ENCODE measurements at places on chromosomes 2 and 18.

GRCh38 chr18:22547807-22548561, 130.3 kb upstream of the CTAGE1 start:
- DNase-seq = no peak

- no peak for DNase-seq
Measured at GRCh38 chr2:200158647-200159356, 147.7 kb upstream of the SPATS2L start.

- DNase-seq = no peak
Measured at GRCh38 chr2:69483024-69483423, 45.8 kb upstream of the NFU1 start.

- no peak for DNase-seq
Measured at GRCh38 chr2:187434342-187434785, 13.7 kb downstream of the CALCRL start.

DNA sequence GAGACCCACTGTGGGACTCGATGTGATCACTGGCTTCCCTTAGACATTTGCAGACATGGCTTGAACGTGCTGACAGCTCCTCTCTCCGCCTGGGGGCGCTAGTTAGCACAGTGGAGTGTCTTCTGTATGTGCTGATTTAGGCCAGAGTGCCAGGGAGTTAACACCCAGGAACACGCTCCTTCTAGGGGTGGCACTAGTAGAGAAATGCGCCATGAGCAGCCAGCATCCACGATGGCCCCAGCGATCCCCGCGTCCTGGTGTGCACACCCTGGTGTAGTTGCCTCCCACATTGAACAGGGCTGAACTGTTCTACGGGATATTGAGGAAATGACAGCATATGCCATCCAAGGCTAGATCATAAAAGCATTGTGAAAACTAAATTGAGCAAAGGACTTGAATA, 11.4 kb upstream of the NMUR1 start:
- no peak for DNase-seq

- DNase-seq = no peak
Measured at GRCh38 chr2:116948258-116948657, 866.2 kb upstream of the DDX18 start.

- no peak for DNase-seq
Measured at GRCh38 chr2:202193881-202194353, 44.5 kb downstream of the SUMO1 start.

DNA sequence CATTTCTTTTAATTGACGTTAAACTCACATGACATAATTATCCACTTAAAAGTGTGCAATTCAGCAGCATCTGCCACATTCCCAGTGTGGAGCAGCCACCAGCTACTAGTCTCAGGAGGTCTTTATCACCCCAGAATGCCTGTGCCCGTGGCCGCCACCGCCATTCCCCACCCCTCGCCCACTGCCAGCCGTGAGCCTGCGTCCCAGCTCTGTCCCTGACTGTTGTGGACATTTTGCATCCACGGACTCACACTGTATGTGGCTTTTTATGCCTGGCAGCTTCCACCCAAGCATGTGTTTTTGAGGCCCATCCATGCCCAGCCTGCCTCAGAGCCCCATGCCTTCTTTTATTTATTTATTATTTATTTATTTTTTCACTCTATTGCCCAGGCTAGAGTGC, 9.2 kb downstream of the BOK start:
- DNase-seq = no peak

DNA sequence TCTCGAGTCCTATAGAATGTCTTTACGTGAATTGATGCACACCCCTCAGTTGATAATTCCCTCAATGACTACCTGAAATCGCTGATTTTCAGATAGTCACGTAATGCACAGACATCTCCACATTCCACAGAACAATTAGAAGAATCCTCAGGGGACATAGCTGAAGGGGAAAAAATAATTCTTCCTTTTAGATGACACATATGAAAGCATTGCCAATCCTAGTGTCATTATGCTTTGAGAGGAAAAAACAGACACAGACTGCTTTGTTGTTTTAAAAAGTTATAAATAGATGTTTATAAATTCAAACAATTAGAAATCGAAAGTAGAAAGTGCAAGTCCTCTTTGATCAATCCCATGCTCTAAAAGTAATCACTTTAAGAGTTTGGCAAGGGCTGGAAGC, 100.6 kb upstream of the FN1 start:
- no peak for DNase-seq

- DNase-seq = peak; percentile 76
Measured at GRCh38 chr2:36618381-36618780, 20.4 kb upstream of the FEZ2 start.

GRCh38 chr2:8203364-8203763, 478.5 kb upstream of the ID2 start:
- no peak for DNase-seq

DNA sequence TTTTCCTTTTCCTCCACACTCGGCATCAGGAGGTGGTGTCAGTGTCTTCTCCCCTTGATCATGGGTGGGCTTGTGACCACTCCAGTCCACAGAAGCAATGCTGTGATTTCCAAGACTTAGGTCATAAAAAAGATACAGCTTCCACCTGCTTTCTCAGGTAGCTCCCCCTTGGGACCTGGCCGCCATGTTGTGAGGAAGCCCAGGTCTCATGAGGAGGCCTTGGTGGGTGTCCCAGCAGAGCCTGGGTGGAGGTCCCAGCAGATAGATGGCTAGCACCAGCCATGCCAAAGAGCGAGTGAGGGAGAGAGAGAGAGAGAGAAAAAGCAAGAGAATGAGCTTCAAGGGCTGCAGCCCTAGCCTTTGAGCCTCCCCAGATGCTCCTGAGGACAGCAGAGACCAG, 16.0 kb downstream of the SLC66A2 start:
- no peak for DNase-seq

GRCh38 chr2:191942739-191943103, 95.8 kb upstream of the CAVIN2 start:
- no peak for DNase-seq

DNA sequence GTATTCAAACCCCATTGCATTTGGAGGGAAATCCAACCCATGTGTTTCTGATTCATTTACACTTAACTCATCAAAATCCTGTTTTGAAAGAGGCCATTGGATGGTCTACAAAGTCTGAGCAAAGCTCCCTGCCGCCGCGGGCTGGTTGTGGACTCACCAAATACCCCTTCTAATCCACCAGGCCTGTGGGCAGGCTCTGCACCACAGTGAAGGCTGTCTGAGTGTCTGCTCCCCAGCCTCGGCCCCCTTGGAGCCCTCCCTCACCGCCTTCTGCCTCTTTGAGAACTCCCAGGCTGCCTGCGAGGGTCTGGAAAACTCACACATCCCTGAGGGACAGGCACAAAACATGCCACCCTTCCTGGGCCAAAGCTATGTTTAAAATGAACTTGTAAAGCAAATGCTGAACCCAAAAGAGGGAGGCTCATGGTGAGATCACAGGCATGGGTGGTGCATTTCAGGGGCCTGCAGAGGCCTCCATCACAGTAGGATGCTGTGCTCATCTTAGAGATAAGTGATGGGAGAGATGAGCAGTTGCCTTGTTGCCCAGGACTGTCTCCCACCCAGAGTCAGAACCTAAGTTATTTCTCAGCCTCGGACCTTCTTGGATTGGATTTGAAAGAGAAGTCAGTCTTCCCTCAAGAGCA, 225.0 kb downstream of the CYP26B1 start:
- DNase-seq = no peak

GRCh38 chr18:79497638-79498081, 101.9 kb downstream of the NFATC1 start:
- no peak for DNase-seq
